ENCODE measurements at places on chromosomes 2 and 18.

GRCh38 chr18:37539236-37539635, 26.4 kb downstream of the CELF4 start:
- no peak for DNase-seq

- no peak for DNase-seq
These were observed 117.5 kb upstream of the SNTG2 start for GRCh38 chr2:833180-833579.

GRCh38 chr18:12839526-12840196, 44.4 kb downstream of the PTPN2 start:
- DNase-seq = peak; percentile 34

DNA sequence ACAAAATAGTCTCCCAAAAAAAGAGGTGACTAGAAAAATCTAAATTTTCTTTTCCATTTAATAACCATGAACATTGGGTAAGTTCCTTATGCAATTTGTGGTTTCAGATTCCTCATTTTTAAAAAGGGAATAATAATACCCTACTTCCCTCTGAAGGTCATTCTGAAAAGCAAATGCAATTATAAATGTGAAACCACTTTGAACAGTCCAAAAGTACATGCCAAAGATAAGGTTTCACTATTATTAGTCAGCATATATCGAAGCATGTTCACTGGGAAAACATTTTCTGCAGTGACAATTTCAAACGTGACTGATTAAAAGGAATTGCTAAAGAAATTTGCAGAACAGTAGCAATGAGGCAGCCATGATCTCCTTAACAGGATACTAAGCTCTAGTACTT, 100.1 kb upstream of the RNF152 start:
- peak; percentile 80 for DNase-seq

- DNase-seq = no peak
These were observed 360.7 kb downstream of the TMX3 start for GRCh38 chr18:68354176-68354575.

DNA sequence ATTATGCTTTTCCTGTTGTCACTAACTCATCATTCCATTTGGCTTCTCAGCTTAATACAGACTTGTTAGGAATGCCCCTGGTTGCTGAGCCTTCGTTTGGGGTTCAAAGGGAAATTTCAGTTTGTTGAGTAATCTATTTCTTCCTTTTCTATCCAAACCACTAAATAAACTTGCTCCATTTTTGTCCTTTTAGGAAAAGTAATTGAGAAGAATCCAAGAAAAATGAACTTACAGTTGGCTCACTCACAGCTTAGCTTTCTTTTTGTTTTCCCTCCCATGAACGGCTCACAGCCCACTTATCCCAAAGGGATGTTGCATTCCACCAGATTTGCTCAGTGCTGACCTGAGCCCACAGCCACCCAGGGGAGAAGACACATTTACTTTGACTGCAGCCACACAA, 73.9 kb downstream of the SOX11 start:
- DNase-seq = no peak

- DNase-seq = no peak
These were observed 55.1 kb upstream of the LYPD1 start for GRCh38 chr2:132725148-132725547.

GRCh38 chr18:49767111-49768050, 46.0 kb downstream of the ACAA2 start:
- no peak for DNase-seq

GRCh38 chr18:54713386-54713785, 114.9 kb upstream of the RAB27B start:
- DNase-seq = no peak

DNA sequence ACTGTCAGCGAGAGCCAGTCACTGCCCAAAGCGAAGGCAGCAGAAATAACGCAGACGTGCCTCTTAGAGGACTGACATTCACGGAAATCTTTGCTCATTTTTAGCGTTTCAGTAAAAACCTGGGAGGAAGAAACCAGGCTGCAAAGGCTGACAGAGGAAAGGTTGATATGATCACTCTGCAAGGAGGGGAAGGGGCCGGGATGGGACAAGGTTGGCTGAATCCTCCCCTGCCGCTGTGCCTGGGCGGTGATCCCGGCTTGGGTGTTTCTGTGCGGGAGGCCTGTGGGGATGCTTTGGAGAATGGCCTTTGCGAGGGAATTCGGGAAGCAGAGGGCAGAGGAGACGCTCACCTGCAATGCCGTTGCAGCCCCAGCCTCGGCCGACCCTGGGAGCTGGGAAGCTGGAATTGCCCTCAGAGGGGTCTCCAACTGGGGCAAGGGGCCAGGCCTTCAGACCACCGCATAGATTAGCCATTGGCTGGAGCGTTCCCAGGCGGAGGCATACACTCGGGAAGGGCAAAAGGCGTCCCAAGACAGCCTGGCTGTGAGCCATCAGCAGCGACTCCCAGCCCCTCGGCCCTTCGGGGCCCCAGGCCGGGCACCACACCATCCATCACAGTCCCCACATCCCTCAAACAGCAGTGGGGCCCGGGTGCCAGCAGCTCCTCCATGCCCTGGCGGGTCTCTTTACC, 111.7 kb upstream of the GPC1 start:
- no peak for DNase-seq

DNA sequence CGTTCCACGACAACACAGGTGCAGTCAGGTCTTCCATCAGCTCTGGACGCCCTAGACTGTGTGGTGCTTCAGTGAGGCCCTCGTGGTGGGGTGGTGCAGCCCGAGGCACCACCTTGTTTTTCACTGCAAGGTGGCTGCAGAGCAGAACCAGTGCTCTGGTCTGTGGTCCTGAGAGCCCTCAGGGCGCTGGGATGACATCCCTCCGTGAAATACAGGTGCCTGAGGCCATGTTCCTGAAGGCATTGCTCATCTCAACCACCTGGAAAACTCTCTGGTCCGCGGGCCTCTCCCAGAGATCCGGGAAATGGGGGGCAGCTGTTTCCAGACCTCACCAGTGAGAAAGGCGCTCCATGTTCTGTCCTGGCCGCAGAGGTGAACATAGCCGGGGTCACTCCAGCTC, 119.2 kb downstream of the ACOXL start:
- no peak for DNase-seq

GRCh38 chr2:203346612-203347011, 18.4 kb downstream of the ABI2 start:
- no peak for DNase-seq

GRCh38 chr2:180255981-180256380, 248.9 kb upstream of the CWC22 start:
- peak; percentile 24 for DNase-seq

DNA sequence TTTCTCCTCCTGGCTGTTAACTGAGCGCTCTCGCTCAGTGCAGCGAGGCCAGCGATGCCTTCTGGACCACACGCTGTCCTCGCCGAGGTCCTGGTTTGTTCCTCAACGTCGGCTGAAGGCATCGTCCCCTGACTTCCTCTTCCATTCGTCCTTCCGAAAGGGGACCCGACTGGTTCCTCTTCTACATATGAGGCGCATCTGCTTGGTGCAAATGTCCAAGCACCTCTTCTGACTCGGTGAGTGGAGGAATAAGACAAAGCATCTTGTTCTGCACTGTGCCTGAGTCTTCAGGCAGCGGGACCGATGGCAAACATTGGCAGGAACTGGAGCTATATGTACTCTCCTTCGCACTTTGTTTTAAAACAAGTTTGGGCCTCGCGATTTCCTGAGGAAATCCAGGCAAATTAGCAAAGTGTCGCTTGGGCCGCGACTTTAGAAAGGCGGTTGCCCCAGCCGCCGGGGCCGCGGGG, 621 bp upstream of the KCNS3 start:
- no peak for DNase-seq

DNA sequence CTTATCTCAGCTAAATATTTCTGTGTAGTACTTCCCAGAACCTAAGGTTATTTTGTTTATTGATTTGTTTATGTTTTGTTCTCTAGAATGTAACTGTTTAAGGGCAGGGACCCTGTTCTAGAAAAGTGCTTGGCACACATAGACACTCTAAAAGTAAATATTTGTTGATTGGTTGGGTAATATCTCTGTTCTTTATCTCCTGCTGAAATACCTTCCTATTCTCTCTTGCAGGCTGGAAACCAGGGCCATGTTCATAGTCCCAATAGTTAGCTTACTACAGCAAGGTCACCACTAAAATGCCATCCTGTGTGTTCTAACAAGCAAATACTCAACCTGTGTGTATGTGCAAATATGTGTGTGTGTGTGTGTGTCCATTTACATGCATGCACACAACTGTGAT, 375.6 kb upstream of the MEIS1 start:
- no peak for DNase-seq

- peak; percentile 44 for DNase-seq
These were observed 675 bp upstream of the SPIRE1 start for GRCh38 chr18:12658426-12659138.

DNA sequence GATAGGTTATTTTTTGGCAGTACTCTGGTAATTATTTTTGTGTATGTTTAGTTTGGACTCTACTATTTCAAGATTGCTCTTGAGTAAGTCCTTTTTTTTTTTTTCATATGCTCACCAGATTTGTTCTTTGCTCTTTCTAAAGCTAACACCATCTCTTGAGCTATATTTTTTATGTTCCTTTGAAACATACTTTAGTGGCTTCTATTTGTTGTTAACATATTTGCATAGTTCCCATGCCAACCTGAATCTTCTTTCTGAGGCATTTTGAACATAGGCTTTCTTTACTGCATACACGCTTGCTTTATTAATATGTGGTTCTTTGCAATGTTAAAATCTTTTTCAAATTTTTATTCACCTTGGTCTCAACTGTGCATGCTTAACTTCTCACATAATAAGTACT, 1644.9 kb downstream of the SUCLG1 start:
- DNase-seq = no peak

DNA sequence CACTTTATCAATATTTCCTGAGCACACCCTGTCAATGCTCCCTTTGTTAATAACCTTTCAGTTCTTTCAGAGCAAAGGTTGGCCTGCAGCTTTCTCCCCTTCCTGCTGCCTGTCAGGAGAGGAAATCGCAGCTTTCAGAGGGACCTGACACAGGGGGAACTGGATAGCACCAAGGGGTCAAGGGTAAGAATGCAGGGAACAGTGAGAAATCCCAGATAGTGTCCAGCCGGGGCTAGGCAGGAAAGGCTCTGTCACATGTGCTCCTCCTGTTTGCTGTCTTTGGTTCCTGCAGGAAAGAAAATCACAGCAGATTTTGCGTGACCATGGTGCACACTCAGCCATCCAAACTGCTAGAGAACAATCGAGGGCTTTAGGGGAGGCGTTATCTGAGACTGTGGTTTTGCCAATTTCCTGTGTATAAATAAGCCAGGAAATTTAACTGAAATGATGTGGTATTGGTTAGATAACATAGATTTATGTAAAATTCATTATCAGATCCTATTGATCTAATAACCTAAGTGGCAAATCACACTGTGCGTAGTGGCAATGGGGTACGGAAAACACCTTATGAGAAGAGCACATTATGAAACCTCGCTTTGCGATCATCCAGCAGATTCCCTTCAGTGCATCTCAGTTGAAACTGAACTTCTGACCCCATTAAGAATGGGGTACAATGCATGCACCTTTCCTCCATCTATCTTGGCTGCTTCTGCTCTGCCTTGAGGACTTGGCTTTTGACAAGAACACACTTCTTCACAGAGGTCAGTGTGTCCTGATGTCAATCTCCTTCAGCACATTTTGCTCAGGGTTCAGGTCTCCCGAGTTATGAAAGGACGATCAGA, 178.0 kb downstream of the ICOS start:
- DNase-seq = no peak

Measured in M059J (cell line).